ENCODE measurements at places on chromosomes 4 and X.

DNA sequence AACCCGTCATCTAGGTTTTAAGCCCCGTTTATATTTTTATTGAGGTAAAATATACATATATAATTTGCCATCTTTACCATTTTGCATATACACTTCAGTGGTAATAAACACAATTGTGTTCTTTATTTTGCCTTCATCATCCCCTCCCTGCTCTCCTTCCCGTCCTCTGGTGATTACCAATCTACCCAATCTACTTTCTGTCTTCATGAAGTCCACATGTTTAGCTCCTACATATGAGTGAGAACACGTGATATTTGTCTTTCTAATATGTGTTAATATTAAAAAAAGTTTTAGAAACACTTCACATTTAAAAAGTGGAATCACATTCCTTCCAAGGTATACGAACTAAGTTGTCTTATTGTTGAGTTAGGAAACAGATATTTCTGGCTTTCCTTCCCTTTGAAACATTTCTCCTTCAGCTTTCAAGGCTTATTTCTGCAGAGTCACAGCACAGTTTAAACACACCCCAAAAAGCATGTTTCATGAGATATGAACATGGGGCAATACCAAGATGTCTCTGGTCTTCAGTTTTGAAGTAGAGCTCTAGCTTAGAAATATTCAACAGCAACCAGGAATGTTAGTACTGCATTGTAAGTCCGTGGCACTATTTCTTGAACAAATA is 35.9 kb downstream of the GYPA start:
- no peak for DNase-seq

DNA sequence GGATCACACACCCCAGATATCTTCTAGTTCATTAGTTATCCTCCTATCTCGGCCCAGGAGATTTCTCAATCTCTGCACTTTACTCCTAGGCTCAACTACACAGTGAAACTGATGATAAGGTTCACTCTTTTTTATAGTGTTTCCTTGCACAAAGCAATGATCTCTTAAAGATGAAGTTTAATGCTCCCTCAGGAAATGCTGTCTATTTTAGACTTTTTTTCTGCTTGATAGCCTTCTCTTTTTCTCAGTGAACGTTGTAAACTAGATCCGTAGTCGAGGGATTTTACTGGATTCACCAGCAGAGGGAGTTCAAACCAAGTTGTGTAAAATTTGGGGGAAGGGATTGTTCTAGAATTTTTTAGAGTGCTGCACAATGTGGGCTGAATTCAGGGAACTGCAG is 269.6 kb downstream of the GBA3 start:
- peak; percentile 34 for DNase-seq

DNA sequence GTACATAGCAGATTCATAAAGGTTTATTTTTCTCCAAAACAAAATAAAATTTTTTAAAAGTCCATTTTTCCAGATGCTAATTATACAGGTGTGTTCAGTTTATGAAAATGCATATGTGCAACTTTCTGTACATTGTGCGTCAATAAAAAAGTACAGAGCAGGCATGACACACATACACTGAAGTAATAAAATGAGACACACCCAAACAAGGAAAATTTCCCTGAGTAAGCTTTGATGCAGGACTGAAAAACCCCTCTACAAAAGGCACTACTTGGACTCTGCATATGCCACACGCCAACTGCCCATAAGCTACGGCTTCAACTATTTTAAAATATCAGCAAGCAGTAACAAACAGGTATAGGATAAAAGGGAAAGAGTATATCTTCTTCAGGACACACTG is 13.8 kb downstream of the ARAP2 start:
- no peak for DNase-seq

GRCh38 chrX:141904262-141904661 is 568 bp downstream of the MAGEC1 start:
- no peak for DNase-seq

- no peak for DNase-seq
Measured at GRCh38 chr4:88567591-88567990, 24.7 kb upstream of the HERC3 start.

- no peak for DNase-seq
Measured at GRCh38 chrX:72105436-72105835, 26.3 kb downstream of the RTL5 start.

GRCh38 chr4:99587803-99588202 is 13.2 kb downstream of the MTTP start:
- no peak for DNase-seq

DNA sequence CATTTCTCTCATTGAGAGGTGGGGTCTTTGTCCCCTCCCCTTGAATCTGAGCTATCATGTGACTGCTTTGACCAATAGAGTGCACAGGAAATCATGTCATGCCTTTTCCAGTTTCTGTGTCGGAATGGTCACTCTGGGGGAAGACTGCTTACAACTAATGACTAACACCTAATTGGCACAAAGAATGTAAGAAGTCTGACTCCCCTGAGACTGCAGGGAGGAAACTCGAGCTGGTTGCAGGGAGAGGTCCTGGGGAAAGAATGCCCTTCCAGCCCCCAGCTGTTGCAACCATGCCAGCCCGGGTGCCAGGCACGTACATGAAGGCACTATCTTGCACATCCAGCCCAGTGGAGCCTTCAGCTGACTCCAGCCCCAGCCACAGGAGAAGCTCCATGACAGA is 254.2 kb downstream of the DHX15 start:
- DNase-seq = no peak

DNA sequence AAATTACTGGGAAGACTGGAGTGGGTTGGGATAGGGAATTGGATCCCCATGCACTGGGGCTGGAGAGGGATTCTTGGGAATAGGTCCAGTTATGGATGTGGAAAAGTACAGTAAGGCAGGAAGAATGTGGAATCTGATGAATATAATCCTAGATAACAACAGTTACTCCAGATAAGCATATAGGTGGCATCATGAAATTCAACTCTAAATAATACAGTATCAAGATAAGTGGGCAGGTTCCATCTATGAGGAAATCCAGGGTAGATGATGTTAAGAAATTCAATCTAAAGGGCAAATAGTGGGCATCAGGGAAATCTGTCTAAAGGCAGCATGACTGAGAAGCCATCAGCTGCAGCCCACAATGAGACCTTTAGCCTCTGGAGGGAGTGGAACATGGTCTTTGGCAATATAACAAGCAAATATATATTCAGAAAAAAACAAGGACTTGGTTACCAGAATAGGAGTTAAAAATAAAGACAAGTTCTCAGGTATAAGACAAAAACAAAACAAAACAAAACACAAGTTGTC is 1.2 kb downstream of the DTHD1 start:
- no peak for DNase-seq

DNA sequence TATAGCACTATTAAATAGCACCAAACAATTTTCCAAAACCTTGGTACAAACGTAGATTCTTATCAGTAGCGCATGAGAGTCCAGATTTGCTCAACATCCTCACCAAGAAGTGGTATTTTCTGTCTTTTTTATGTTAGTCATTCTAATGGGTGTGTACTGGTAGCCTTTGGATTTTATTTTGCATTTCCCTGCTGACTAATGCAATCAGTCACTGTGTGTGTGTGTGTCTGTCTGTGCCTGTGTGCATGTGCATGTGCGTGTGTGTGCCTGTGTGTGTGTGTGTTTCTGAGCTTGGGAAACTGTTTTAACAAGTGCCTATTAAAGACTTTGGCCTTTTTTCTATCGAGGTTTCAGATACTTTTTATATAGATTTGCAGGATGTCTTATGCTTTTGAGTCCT is 82.2 kb upstream of the MAGEA10 start:
- no peak for DNase-seq

- DNase-seq = no peak
Measured at GRCh38 chr4:8353912-8354453, 84.4 kb downstream of the HTRA3 start.

- DNase-seq = peak; percentile 30
Measured at GRCh38 chr4:169758401-169758962, 738 bp upstream of the HPF1 start.

- DNase-seq = peak; percentile 48
Measured at GRCh38 chr4:120718979-120719566, 203.5 kb downstream of the PRDM5 start.

DNA sequence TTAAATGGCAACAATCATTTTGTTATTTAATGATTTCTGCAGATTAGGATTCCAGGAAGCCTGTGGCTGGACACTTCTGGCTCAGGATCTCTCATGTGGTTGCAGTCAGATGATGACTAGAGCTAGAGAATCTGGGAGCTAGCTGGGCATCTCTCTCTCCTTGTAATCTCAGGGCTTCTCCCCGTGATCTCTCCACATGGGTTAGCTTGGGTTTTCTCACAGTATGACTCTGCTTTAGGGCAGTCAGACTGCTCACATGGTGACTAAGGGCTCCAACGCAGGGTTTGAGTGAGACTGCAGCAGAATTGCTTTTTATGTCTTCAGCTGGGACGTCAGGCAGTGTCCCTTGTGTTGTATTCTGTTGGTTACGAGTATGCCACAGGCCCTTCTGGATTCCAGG is 361.4 kb downstream of the CBLL2 start:
- no peak for DNase-seq

DNA sequence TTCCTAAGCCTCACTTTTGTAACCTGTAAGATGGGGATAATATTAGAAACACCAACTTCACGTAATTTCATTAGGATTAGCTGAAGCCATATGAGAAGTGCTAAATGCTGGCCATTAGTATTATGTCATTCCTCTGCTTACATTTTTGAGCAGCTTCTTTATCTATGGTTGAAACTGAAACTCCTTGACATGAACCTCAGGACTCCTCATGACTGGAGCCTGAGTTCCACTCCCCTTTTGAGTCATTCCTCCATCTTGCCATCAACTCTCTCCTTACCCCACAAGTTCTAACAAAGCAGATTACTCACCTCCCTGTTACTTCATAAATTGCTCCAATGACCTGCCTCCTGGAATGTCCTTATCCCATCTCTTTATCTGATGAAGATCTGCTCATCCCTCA is 123.2 kb upstream of the KCNIP4 start:
- no peak for DNase-seq

GRCh38 chr4:122762966-122763716 is 30.6 kb downstream of the BBS12 start:
- no peak for DNase-seq

DNA sequence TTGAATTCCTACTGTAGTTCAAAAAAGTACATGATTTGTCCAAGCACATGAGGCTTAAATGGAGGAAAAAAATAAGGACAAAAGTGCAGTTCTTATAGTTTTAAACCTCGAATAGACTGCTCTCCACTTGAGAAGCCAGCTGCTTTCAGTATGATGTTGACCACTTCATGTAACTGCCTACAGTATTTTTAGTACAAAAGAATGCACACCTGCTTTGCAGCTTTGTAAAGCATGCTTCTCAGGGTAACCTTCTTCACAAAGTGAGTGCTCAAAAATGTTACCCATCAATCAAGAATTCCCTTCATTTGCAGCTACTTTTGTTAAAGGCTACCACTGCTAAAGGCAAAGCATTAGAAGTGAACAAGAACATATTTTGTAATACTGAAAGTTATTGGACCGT is 83.4 kb upstream of the FAM47B start:
- DNase-seq = no peak

GRCh38 chr4:6343939-6344408 is 74.3 kb downstream of the WFS1 start:
- DNase-seq = peak; percentile 16

DNA sequence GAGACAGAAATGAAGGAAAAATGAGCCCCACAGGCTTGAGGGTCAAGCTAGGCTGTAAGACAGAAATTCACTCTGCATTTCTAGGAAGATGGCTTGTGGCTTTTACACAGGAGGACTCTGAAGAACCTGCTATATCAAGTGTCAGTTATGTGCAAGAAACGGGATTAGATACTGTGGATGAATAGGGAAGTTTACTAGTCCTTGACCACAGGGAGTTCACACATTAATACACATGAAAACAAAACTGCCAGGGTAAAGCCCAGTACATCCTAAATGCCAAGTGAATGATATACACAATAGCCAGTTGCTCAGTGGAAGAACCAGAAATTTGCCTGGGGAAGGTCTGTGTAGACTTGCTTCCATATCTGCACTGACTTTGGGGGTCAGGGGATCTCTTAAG is 53.5 kb downstream of the TMEM131L start:
- DNase-seq = no peak

DNA sequence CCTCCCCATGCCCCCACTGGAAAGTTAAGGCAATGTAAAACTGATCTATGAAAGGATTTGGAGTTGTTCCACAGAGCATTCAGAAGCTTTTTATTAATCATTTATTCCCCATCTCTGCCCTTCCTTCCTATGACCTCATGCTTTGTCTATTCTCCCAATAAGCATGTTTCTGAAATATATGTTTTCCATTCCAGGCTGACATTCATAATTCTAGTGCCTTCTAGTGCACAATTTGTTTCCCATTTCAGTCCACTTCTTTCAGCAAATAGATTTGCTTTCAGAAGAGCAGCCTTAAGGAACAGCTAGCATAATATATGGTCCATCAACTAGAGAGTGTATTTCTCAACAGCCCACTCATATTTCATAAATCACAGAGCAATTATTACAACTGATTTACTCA is 77.1 kb upstream of the ATXN3L start:
- DNase-seq = no peak

DNA sequence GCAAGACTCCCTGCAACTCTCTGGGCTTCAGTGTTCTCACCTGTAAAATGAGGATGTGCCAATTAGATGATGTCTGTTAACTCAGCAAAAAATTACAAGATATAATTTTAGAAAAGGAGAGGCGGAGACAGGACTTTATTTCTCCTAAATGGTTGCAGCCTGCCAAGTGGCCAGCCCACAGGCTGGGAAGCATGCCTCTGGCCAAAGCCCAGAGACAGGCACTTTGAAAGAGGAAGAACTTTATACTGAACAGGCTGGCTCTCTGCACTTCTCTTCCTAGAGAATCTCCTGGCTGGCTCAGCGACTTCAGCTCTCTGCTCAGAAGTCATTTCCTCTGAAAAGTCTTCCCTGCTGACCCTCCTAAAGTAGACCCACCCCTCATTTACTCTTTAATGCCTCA is 3.7 kb downstream of the PRDM5 start:
- no peak for DNase-seq

DNA sequence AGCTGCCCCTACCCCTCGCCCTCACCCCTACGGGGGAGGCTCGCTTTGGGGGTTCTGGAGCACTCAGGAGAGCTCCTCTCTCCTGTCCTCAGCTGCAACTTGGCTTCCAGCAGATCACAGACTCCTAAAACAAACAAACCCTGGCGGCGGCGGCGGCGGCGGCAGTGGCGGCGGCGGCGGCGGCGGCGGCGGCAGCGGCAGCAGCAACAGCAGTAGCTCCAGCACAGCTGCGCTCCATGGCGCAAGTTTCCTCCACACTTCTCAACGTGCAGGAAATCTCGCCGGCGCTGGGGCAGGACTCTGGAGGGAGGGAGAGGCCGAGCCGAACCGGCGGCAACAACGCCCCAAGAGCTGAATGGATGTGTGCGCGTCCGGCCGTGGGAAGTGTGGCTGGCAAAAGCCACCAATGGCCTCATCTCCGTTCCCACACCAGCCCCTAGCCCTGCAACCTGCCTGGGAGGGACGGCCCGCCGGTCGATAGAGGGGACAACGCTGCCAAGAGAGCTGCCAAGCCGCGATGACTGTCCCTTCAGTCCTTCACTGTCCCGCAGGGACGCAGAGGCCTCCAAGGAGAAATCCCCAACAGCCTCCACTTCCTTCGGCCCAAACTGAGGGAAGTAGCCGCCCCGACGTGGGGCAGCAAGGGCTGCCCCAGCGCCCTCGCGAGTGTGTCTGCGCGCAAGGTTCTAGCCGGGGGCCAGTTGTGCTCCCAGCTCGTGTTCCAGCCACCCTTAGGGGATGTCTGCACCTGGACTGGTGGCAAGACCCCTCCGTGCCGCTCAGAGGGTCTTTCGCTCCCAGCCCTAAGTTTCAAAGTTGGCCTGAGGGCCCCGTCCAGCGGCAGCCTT is 775 bp downstream of the SHROOM4 start:
- DNase-seq = no peak

- DNase-seq = no peak
Measured at GRCh38 chrX:133516686-133517085, 101.4 kb upstream of the GPC4 start.
